ENCODE measurements at places on chromosomes 16 and 17.

DNA sequence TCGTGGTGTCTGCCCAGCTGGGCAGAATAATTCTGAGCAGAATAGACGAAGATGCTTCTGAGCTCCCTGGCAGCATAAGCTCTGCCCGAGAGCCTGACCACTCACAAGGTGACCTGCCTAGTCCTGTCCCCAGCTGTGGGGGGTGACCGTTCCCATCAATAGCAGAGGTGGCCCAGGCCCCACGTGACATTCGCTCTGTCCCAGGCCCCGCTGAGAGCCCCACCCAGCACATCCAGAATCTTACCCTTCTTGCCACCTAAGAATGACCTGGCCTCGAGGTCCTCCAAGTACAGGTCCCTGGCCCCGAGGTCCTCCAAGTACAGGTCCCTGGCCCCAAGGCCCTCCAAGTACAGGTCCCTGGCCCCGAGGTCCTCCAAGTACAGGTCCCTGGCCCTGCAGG is 695 bp upstream of the TMEM204 start:
- no peak for DNase-seq

DNA sequence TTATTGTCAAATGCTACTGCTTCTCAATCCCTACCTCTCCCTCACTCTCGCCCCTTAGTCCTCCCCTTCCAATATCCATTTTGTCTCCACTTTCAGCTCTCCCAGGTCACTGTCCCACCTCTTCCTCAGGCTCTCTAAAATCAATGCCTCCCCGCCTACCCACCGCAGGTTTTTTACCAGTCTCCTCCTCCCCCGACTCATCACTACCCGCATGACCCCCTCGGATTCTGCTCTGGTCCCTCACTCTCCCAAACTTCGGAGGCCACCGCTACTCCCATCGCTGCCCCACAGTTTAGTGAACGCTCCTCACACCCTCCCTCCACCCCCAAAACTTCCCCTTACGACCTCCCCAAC is 513 bp downstream of the CRLF3 start:
- DNase-seq: no peak

DNA sequence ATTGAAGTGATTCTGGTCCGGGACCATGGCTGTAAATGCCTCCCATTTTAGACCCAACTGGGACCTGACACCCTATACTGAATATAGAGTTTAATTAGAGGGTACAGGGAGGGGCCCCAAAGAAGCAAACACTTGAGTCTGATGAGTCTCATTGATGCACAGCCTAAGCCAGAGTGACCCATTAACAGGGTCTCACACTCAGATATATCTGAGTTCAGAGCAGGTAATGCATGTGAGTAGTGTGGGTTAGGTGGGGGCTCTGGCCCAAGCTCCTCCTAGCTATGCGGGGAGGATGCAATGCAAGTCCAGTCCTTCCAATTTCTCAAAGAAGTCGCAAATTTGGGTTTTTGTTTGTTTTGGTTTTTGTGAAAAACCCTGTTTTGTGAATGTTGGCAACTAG is 17.1 kb upstream of the MARCHF10 start:
- DNase-seq: no peak

- DNase-seq: no peak
These were observed 451.3 kb downstream of the PMP22 start for GRCh38 chr17:14813649-14814370.

DNA sequence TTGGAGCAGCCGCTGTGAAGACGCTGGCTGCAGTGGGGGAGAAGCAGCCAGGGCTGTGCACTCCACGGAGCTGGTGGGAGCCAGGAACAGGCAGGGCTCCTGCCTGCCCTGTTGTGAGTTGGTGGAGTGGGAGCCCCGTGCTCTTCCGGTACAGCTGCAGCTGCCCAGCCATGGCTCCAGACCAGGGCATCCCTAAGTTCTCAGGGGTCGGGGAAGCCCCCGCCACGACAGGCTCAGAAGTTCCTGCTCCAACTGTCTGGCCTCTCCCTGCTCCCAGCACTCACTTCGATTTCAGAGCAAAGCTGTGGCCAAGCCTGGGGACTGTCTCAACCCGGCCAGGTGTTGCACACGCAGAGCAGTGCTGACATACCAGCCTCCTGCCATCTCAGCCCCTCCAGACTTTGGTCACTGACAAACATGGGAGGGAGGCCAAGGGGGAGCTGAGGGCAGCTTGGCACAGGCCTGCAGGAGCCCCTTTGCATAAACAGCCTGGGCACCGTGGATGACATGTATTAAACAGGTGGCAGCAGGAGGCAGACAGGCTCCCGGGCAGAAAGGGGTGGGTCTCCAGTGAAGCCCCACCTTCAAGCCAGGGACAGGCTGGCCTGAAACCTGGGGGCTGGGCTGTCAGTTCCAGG is 13.9 kb upstream of the KDM8 start:
- no peak for DNase-seq

- no peak for DNase-seq
These were observed 144.5 kb downstream of the RPTOR start for GRCh38 chr17:80689129-80689619.

DNA sequence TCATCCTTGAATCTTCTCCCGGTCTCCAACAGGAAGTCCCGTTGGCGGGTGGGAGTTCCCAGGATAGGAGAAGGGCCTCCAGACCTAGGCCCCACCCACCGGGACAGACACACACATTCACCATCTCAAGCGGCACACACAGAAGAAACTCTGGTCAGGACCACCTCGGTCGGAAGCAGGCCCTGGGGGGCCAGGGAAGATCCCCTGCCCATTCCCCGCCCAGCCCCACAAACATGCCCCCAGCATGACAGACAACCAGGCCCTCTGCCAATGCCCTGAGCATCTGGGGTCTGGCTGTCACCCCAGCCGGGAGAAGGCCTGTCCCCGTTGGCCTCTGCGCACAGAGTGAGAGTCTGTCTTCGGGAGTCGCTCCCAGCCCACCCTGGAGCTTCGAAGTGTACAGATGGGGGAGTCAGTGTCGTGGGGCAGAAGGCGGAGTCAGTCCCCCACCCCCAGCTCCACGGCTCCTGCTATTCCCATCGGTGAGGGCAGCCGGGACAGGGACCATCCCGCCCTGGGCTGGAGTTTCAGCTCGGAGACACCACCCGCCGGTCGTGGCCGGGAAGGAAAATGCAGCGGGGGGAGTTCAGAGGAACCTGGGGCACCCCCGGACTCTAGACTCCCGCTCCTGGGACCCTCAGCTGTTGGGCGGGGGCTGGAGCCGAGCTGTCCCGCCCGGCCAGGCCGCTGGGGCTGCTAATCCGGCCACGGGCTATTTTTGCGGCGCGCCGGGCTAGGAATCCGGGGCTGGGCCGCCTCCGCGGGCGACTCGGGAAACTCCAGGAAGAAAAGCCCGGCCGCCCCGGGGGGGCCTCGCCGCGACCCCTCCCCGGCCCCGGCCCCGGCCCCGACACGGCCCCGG is 660 bp downstream of the RHBDF1 start:
- no peak for DNase-seq

DNA sequence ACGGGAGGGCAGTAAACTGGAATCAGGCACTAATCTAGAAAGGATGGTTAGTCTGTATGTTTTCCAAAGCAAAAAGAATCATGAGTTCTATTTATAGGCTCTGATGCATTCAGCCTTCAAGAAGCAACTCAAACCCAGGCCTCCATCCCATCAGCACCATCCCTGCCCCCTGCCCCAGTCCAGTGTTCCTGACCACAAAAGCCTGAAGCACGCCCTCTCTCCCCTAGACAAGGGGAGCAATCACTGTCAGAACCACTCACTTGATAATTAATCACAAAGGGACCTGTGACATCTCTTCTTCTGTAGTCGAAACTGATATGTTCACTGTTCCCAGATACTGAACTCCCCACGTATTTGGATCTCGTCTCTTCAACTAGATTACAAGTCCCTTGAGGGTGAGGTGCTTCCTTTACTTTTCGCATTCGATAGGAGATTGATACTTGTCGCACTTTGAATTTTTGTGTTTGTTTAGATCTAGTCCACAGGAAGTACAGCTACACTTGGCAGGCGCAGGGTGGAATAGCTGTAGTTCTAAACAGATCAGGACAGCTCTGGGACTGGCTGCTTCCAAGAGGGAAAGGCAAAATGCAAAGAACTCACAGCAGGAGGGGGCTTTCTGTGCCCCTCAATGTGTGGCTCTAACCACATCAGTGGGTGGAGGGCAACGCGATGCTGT is 36.4 kb upstream of the CCDC182 start:
- DNase-seq: no peak

DNA sequence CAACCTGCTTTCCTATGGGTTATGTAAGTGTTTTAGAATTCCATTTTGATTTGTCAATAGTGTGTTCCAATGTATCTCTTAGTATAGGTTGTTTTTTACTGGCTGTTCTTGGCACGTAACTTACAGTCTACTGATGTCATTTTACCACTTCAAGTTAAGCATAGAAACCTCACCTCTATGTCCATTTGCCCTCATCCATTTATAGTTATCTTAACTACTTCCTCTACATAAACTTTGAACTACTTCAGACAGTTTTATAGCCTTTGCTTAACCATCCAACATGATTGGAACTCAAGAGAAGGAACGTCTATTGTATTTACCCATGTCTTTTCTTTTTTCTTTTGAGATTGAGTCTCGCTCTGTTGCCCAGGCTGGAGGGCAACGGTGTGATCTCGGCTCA is 64.5 kb upstream of the GNG13 start:
- no peak for DNase-seq

DNA sequence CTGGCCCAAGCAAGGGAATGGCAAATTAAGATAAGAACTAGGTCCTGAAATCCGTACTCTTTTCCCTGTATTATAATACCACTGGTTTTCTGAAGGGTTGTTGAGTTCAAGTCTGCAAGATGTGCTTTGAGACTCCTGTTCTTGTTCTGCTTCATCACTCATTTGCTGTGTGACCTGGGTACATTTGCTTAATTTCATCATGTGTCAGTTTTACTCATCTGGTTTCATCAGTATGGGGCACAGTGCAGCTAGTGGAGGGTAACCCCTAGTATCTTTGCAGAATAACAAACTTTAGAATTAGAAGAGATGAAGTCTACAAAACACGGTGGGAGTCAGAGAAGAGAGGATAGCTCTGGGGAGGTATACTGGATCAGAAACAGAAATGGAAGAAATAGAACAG is 21.9 kb upstream of the EFCAB13 start:
- DNase-seq: no peak

DNA sequence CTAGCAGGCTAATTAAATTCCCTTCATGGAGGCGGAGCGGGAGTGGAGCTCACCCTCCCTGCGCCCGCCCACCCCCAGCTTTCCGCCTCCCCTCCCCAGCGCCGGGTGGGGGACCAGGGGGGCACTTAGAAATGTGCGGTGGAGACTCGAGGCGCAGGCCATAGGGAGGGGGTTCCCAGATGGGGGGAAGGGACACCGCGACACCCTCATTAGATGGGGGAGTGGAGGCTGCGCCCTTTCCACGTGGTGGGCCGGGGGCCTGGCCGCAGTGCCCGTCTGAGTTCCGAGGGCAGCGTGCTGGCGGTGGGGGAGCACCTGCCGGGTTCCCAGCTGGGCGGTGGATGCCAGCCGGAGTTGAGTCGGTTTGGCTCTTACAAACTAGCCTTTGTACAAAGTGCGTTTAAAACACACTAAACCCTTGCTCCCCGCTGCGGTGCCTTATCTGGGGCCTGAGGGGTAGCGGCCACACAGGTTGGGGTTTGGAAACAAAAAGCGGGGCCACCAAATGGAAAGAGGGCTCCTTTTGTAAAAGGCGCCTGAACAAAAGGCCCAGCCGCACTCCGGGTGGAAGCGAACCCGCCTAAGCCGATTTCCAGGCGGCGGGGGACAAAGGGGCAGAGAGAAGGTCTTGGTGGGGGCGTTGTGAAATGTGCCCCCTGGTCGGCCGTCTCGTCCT is 1.4 kb downstream of the GSE1 start:
- DNase-seq: peak; percentile 27

GRCh38 chr17:15083225-15083624 is 181.9 kb downstream of the PMP22 start:
- no peak for DNase-seq

- peak; percentile 82 for DNase-seq
These were observed 39.4 kb upstream of the RAI1 start for GRCh38 chr17:17641621-17642409.

DNA sequence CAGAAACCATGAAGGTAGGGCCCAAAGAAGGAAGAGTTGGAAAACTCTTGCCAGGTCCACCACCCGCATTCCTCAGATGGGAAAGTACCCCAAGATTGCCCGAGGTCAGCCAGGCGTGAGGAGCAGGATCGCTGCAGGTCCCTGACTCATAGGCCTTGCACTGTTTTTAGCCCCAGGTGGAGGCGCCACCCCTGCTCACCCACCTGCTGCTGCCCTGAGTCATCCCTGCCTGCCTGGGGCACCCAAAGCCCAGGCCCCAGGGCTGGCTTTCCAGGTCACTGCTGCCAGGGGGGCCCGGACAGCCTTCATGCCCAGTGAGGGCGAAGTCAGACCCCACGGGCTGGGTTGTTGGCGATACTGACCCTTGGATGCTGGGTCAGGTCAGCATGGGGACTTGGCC is 100.9 kb downstream of the AMFR start:
- DNase-seq: no peak

DNA sequence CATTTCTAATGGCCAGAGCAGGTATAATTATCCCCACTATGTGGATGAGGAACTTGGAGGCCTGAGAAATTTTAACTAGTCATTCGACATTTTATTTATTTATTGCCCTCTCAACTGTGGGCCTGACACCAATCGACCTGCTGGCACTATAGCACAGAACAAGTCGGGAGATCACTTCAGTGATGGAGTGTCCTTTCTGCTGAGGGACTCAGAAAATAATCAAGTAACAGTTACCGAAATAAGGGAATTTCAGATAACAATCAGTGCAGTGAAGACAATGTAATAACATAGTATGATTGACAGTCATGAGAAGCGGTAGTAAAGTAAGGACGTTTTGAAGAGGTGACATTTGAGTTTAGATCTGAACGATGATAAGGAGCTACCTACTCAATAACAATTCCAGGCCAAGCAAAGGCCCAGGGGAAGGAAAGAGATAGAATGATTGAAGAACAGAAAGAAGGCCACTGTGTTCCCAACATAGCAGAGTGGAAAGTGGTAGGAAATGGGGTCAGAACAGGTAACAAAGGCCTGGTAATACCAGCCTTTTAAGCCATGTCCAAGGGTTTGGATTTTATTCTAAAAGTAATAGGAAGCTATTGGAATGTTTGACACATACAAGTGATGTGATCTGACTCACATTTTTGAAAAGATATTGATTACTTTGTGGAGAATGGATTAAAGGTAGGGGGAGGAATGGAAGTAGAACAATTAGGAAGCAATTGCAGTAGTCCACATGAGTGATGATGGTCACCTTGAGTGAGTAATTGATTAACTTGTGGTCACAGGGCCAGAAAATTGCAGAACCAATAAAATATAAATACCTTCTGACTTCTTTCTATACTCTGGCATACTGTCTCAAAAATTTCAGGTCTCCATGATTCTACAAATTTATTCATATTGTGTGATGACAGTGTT is 1.4 kb downstream of the STXBP4 start:
- DNase-seq: no peak

- DNase-seq: no peak
These were observed 71.7 kb upstream of the NACA2 start for GRCh38 chr17:61662741-61663140.

GRCh38 chr17:28499364-28499664 is 6.8 kb upstream of the FOXN1 start:
- DNase-seq: no peak

- DNase-seq: no peak
These were observed 18.0 kb upstream of the ZNF629 start for GRCh38 chr16:30805056-30805369.

GRCh38 chr16:88430185-88430523 is 22.9 kb upstream of the ZFPM1 start:
- DNase-seq: no peak

Data from activated CD8-positive, alpha-beta memory T cell treated with anti-CD3 and anti-CD28 coated beads, Interleukin-2, amount 50 U/mL, for 4 hours (primary cell).